ENCODE measurements at places on chromosomes 16 and 17. TPM values are rescaled to one million over a fixed set of nuclear protein-coding genes. Genes with fewer than 3 reads are reported as not detected.

DNA sequence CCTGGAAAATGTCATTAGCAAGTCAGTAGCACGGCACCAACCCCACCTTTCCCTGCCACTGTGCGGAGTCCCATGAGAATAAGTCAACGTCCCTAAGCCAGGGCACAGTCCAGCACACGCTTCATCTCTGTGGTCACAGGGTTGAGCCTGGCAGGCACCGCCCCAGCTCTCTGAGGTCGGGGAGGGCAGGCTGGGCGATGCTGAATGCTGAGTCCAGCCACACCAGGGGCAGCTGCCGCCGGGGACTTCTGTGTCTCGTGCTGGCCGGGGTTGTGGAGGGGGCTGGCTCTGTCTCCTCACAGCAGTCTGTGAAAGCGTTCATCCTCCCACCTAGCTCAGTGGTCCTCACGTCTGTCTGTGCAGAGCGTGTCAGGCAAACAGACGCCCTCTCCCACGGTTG is 53.2 kb downstream of the BANP start:
- DNase-seq: no peak

GRCh38 chr16:27432558-27432957 is 30.6 kb downstream of the IL21R start:
- peak; percentile 91 for DNase-seq

The TBC1D3 gene
- 1.8 TPM for total RNA-seq

The FAM20A gene
- not detected for total RNA-seq

The AARS1 gene
- total RNA-seq: 125 TPM
